DMS153 (cell line): ENCODE measurements at places on chromosomes 16 and 17.

- no peak for DNase-seq
These were observed 18.8 kb downstream of the POLR2A start for GRCh38 chr17:7502987-7503386.

DNA sequence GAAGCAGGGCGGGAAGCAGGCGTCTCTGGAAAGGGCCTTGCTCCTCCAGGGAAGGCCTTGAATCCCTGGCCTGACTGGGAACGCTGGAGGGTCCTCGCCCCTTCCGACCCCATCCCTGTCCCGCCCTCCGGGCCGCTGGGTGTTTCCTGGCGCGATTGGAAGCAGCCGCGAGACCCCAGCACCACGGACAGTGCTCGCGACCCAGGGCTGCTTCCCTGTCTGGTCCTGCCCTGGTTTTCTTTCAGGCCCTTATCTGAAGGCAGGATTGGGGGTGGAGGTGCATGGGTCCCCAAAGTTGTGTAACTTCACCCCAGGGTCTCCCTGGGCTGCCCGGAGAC lies 2.1 kb downstream of the MGAT5B start:
- no peak for DNase-seq

- no peak for DNase-seq
These were observed 488 bp downstream of the C17orf113 start for GRCh38 chr17:42049834-42050392.

DNA sequence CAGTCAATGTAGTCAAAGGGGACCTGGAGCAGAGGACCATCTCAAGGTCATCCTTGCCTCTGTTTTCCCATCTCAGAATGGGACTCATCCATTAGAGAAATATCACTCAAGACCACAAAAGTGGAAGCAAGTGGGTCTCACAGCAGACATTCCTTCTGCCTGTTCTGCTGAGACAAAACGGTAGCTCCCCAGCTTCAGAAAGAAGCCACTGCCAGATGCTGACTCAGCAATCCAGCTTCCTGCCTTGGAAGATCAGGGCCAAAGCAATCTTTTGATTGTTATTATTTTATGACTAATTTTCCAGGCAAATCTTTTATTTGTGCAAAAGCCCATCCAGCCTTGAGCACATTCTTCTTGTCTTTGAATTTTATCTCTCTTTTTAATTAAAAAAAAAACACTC lies 86.8 kb downstream of the CCT6B start:
- no peak for DNase-seq

GRCh38 chr17:65290616-65291015 lies 153.4 kb downstream of the RGS9 start:
- no peak for DNase-seq

GRCh38 chr17:29557085-29557738 lies 9.6 kb downstream of the ABHD15 start:
- DNase-seq, result no peak

GRCh38 chr17:4658478-4659305 lies 17.2 kb upstream of the ALOX15 start:
- DNase-seq, result no peak
